Activated CD4-positive, alpha-beta T cell treated with anti-CD3 and anti-CD28 coated beads for 24 hours (primary cell): ENCODE measurements at places on chromosomes 12 and 14.

DNA sequence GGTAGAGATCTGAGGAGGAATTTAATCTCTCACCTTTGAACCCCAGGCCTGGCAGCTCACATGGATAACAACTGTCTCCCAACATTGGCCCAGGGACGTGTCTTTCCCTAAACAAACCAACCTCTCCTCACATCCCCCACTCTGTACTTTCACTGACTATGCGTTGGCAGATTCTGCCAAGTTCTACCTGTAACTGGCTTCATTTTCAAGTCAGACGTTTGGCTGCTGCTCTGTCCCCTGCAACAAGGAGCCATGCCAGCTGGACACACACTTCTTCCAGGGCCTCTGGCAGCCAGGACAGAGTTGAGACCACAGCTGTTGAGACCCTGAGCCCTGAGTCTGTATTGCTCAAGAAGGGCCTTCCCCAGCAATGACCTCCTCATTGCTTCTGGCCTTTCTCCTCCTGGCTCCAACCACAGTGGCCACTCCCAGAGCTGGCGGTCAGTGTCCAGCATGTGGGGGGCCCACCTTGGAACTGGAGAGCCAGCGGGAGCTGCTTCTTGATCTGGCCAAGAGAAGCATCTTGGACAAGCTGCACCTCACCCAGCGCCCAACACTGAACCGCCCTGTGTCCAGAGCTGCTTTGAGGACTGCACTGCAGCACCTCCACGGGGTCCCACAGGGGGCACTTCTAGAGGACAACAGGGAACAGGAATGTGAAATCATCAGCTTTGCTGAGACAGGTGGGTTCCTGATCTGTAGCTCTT, at the start of gene INHBC:
Gene INHBC (plus strand): TSS at position 268 of the 707 bp plus-strand sequence. CDS start 103 bp downstream, at position 371.
- no peak for DNase-seq

DNA sequence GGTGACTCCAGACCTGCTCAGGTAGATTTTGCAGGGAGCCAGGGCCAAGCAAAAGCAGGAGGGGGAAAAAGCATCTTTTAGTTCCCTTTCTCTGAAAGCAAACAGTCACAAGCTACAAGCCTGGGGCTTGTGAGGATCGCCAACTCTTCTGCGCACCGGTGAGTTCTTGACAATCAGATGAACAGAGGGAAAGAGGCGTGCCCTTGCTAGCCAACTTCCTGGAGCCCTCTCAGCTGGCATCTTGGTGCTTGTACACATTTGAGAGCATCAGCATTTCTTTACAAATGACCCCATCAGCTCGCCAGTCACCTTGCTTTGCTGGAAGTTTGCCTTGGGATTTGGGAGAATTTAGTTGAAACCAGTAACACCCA, 55.5 kb downstream of the ZNF664 start:
- no peak for DNase-seq

DNA sequence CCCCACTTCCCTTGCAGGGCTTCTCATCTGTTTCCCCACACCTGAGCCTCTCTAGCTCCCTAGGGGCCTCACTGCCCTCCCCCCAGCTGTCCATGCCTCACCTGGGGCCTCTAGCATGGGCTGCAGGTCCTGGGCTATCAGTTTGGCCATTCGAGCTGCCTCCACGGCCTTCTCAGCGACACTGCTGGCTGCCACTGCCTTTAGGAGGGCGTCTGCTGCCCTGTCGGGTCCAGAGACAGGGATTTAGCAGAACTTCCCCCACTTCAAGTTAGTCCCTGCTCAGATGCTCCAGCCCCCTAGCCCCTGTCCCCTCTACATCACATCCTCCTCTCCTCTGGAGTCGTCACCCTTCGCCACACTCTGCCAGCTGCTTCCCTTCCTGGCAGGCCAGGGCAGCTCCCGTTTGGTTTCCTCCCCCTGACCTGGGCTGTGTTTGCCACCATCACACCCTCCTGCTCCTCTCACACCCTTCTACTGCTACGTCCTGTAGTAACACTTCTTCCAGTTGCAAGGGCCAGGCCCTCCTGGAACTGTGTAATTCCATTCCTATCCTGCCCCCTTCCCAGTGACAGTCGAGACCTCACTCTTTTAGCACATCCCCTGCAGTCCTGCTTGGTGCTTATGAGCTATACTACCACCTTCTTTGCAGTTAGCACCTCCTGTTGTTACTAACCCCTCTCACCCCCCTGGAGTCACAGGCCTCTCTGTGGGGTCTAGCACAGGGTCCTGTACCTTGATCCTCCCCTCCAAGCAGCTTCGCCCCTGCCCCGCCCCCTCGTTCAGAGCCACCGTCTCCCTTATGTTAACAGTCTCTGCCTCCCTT, 4.3 kb upstream of the AP1G2 start:
- DNase-seq, result no peak

GRCh38 chr14:104586832-104587620, 7.5 kb downstream of the C14orf180 start:
- no peak for DNase-seq

GRCh38 chr12:98581101-98581500, 12.4 kb upstream of the SLC25A3 start:
- no peak for DNase-seq

- no peak for DNase-seq
Measured at GRCh38 chr14:38257507-38257906, 1.6 kb upstream of the CLEC14A start.

GRCh38 chr12:119090276-119090675, 88.5 kb upstream of the HSPB8 start:
- no peak for DNase-seq

- no peak for DNase-seq
Measured at GRCh38 chr14:34966413-34966812, 16.4 kb upstream of the SRP54 start.

DNA sequence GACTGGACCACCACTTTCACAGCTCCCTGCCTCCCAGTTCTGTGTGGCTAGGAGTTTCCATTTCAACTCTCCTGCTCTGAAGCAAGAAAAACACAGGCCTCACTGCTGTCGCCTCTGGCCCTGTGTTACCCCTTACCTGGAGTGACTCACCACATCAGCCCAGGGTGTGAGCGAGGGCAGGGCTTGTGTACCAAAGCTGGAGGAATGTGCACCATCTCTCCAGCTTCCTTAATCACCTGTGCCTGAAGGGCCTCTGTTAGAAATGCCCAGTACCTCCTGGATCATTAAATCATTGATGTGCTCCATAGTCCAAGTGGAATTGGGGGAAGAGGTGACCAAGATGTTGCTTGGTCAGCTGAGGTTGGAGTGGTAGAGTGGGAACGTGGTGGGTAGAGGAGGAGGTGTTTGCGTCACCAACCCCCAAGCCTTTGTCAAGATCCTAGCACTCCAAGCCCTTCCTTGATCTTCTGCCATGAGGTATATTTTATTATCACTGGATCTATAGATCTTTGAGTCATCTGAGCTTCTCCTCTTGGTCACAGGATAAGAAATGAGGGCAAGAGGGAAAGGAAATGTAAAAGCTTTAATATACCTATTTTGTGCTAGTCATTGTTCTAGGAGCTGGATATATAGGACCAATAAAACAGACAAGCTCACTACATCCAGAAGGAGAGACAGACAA, 51.3 kb downstream of the SSPN start:
- DNase-seq, result no peak

DNA sequence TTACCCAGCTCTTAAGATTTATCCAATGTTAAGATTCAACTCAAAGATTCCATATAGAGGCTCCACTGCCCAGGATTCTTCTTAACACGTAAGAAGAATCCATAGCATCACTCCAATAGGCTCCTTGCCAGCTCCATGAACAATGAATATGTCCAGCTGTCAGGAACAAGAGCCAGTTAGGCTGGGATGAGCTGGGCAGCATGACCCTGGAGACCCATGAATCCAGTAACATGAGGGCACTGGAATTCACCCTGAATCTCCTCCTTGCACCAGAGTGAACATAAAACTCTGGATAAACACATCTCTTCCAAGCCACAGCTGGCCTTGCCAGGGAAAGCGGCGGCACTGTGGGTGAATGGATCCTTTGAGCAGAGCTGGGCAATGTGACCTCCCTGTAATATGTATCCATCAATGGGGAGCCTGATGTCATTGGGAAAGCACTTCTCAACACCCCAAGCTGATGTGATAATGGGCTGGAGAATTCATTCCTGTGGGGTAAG, 24.4 kb upstream of the TC2N start:
- DNase-seq, result no peak

DNA sequence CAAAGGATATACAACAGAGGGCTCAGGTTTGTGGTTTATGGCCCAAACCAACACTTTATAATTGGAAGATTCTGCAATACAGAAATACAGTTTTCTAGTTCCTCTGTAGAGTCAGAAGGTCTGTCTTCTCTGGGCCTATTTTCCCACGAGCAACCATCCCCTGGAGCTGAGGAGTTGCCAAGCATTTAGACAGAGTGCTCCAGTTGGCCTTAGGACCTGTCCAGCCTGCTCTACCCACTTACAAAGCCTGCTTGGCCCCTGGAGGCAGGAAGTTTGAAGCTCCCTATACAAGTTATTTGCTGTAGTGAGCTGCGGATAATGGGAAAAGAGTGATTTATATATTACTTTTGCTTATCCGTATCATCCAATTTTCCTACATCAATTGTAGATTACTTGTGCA, 60.8 kb upstream of the HSPB8 start:
- no peak for DNase-seq

DNA sequence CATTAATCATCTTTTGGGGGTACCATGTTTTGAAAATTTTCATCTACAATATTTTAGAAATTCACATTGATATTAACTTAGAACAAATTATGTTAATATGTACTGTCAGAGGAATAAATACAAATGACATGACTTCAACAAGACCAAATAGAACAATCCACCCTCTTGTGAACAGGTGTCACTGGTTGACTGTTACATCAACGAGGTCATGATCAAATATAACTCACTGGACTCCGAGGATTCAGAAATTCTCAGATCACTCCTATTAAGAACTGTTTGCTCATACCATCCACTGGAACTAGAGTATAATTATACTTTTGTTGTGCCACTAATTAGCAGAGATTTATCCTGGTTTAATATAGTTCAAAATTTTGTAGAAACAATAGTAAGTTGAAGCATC, 318.8 kb downstream of the PRKD1 start:
- no peak for DNase-seq

- DNase-seq, result no peak
Measured at GRCh38 chr14:39491134-39491571, 58.9 kb upstream of the FBXO33 start.

DNA sequence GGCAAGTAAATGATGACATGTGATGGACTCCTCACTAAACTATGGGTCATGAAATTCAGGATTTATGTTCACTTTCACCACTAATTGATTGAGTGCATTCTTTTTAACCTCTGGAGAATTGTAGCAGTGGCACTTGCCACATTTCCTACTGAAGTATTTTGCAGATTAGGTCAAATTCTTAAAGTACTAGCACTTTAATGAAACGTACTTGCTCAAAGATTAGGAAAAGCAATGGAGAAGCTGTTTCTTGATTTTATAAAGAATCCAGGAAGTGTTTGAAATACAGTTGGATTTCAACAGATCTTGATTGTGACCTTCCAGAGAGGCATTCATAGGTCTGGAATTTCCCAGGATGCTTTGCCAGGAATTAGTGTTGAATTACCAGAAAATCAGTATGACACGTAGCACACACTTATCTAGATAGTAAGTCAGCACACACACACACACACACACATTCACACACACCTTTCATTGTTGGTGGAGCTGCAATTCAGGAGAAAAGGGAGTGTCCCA, 162.6 kb downstream of the MYRFL start:
- DNase-seq, result no peak

- no peak for DNase-seq
Measured at GRCh38 chr14:98101323-98101722, 1170.7 kb downstream of the BCL11B start.

DNA sequence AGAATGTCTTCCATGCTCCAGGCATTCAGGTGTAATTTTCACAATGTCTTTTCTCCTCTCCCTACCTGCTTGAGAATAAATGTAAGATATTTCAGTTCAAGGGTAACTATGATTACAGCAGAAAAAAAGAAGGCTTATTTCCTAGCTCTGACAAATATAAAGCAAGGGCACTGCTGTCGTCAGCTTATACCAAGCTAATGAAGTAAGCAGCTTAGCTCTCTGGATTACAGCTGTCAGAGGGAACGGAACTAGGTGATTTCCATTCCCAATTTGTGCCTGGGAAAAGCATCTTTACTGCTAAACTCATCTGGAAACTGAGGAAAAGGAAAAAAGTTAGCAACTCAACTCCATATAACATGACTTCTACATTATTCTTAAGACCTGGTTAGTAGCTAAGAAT, 56.5 kb downstream of the ZFYVE26 start:
- DNase-seq, result no peak

- DNase-seq, result no peak
Measured at GRCh38 chr14:57326253-57326652, 57.5 kb downstream of the AP5M1 start.

DNA sequence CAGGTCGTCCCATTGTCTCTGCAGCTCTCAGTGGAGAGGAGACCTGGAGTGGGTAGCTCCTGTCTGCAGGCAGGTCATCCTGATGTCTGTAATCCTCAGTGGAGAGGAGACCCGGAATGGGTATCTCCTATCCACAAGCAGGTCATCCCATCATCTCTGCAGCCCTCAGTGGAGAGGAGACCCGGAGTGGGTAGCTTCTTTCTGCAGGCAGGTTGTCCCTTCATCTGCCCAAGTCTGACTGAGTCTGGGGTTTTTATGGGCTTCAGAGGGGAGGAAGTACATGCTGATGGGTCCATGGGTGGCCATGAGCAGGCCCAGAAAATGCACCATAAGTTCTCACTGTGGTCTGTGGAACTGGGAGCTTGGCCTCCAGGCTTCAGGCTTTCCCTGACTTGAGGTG, 28.9 kb upstream of the PAPLN start:
- DNase-seq, result no peak

DNA sequence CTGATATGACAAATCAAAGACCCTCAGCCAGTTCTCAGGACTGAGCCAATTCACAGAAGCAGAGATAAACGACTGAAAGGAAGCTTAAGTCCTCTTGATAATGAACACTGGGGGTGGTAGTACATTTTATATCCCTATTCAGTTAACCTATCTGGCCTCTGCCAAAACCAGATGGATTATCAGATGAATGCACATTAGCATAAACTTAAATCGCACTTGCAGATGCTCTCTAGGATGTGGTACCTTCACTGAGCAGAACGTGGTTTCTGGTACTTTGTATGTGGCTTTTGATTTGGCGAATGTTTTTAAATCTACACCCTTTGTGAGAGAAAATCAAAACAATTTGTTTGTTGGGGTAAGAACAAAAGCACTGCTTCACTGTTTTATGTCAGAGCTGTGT, 21.1 kb upstream of the TAS2R14 start:
- no peak for DNase-seq

- DNase-seq, result peak; percentile 20
Measured at GRCh38 chr14:52706286-52706685, 714 bp upstream of the PSMC6 start.

- no peak for DNase-seq
Measured at GRCh38 chr14:66403183-66403582, 83.0 kb upstream of the CCDC196 start.

DNA sequence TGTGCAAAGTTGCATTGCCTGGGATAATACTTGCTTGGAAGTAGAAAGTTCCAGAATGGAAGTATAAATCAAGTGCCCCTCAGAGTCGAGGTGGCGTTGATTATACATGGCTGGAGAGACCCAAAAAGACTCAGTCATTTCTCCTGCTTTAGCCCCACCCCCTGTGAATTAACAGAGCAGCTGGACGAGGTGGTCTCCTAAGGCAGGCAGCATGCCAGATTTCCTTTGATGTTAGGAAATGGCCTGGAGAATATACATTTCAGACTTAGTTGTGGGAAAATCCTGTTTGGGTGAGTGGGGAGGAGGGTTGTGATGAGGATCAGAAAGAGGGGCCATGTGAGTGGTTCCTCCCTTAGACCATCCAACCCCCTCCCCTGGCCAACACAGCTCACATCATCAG, 406.1 kb upstream of the TMPO start:
- no peak for DNase-seq

- DNase-seq, result no peak
Measured at GRCh38 chr14:68521961-68522509, 270.8 kb downstream of the ZFP36L1 start.
